ENCODE measurements at places on chromosomes 5 and 9. TPM values are rescaled to one million over a fixed set of nuclear protein-coding genes. Genes with fewer than 3 reads are reported as not detected.

- H3K4me1 ChIP-seq = peaks cover 3% of the 10 kb centered on the region
- H3K4me3 ChIP-seq = no peak overlapping the region
- H3K27ac ChIP-seq = no peak overlapping the region
- no peak for DNase-seq
Measured at GRCh38 chr9:32603914-32604852, 31.2 kb upstream of the NDUFB6 start.

DNA sequence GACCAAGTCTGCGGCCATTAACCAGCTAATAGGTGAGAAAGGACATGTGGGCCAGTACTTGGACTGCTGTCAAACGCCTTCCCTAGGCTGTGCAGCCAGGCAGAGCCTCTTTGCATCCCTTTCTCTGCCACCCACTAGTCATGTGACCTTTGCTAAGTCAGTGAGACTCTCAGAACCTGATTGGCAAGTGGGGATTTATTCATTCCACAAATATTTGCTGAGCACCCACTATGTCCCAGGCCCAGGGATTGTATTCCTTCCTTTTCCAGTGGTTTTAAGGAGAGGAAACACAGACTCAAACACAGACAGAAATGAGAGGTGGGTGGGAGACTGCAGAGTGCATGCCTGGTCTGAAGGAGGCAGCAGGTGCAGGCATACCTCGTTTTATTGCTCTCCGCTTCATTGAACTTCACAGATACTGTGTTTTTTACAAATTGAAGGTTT is 71.6 kb upstream of the GALNT10 start:
- no peak for DNase-seq
- no peak overlapping the region for H3K27ac ChIP-seq
- no peaks in the 10 kb centered on the region for H3K36me3 ChIP-seq
- no peaks in the 10 kb centered on the region for H3K27me3 ChIP-seq
- no peaks in the 10 kb centered on the region for H3K4me1 ChIP-seq

DNA sequence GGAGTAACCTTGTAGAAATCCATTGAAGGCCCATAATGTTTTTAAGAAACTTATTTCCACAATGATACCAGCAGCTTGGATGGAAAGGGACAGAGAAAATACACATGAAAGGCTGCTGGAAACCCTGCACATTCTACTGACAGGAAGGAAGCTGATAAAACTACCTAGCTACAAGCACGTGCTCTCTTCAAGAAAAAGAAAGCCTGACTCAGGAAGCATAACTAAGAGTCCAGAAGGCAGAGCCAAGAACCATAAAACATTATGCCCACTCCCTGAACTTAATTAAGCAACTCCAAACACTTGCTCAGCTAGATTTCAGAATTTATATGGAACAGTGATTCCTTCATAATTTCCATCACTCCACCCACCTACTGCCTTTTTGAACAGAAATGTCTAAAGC is 430.8 kb downstream of the SEMA5A start:
- DNase-seq = no peak
- H3K27me3 ChIP-seq = no peaks in the 10 kb centered on the region
- H3K4me3 ChIP-seq = no peak overlapping the region
- H3K27ac ChIP-seq = no peak overlapping the region

DNA sequence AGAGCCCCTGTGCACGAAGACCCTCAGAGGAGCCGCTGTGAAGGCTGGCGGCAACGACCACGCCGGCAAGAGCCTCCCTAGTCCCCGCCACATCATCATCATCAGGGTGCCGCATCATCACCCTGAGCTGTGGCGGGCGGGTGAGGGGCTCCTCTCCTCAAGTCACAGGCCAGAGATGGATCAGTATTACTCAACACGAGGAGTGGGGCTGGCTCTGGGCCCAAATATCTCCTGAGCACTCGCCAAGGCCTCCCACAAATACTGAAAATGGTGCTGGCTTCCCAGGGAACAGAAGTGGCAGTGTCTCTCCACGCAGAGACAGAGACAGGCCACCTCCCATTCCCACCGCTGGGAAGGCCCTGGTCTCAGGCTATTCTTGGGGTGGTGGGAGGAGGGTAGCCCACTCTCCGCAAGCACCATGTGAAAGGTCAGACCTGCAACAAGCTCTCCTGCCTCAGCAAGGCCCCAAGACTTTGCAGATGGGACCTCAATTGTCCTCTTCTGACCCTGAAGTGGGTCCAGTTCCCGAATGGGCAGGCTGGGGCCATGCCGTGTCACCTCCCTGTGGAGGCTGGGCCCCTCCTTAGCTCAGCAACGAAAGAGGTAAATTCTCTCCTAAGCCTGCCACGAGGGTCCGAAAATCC is 39.3 kb upstream of the ZNF354A start:
- DNase-seq = no peak
- no peaks in the 10 kb centered on the region for H3K27me3 ChIP-seq
- H3K4me1 ChIP-seq = no peaks in the 10 kb centered on the region
- no peaks in the 10 kb centered on the region for H3K36me3 ChIP-seq
- H3K4me3 ChIP-seq = no peak overlapping the region

DNA sequence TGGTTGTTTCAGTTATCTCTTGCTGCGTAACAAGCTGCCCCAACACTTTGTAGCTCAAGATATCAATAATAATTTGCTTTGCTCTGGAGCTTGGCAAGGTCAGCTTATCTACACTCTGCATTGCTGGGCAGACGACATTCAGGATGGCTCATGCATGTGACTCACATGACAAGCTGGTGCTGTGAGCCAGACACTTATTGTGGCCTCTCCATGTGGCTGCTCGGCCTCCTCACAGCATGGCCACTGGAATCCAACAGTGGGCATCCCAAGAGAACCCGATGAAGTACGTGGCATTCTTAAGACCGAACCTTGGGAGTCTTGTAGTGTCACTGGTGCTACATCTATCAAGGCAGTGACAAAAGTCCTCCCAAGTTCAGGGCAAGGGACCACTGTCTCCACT is 94.2 kb upstream of the MVB12B start:
- no peaks in the 10 kb centered on the region for H3K4me1 ChIP-seq
- H3K27ac ChIP-seq = no peak overlapping the region
- no peak overlapping the region for H3K4me3 ChIP-seq

DNA sequence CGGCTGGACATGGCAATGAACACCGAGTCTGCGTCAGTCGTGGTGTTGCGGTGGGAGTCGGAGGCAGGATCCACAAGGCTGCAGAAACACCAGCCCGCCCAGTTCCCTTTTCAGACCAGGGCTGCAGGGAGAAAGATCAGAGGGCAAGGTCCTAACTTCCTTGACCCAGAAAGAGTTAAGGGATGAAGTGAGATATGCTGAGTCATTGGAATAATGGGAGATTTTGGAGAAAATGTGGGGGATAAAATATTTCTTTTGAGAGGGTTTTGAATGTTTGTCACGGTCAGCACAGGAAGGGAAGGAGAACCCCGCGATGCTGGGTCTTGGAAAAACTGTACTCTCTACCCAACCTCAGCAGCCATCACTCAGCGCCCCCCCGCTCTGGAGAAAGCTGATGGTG is 416.0 kb downstream of the ICE1 start:
- no peak for DNase-seq
- no peaks in the 10 kb centered on the region for H3K4me1 ChIP-seq
- H3K27me3 ChIP-seq = no peaks in the 10 kb centered on the region
- no peak overlapping the region for H3K27ac ChIP-seq
- H3K4me3 ChIP-seq = no peak overlapping the region
- H3K36me3 ChIP-seq = no peaks in the 10 kb centered on the region

DNA sequence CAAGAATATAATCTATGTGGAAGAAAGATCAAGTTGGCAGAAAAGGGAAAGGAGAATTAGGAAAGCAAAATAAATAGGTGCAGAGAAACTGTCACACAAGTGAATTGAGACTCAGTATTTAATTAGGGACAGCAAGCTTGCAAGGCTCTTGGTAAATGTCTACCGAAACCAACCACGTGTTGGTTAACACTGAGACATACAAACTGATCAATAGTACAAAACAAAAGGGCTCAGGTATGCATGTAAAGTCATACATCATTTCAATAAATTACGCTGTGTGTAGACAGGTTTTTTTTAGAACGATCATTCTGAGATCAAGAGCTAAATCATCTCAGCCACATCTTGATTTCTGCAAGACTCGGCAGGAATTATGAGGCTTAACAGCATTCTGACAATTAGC is 225.4 kb downstream of the EBF1 start:
- H3K36me3 ChIP-seq = no peaks in the 10 kb centered on the region
- H3K4me1 ChIP-seq = peaks cover 48% of the 10 kb centered on the region
- H3K27me3 ChIP-seq = no peaks in the 10 kb centered on the region
- H3K27ac ChIP-seq = peak overlapping the region; percentile 9

DNA sequence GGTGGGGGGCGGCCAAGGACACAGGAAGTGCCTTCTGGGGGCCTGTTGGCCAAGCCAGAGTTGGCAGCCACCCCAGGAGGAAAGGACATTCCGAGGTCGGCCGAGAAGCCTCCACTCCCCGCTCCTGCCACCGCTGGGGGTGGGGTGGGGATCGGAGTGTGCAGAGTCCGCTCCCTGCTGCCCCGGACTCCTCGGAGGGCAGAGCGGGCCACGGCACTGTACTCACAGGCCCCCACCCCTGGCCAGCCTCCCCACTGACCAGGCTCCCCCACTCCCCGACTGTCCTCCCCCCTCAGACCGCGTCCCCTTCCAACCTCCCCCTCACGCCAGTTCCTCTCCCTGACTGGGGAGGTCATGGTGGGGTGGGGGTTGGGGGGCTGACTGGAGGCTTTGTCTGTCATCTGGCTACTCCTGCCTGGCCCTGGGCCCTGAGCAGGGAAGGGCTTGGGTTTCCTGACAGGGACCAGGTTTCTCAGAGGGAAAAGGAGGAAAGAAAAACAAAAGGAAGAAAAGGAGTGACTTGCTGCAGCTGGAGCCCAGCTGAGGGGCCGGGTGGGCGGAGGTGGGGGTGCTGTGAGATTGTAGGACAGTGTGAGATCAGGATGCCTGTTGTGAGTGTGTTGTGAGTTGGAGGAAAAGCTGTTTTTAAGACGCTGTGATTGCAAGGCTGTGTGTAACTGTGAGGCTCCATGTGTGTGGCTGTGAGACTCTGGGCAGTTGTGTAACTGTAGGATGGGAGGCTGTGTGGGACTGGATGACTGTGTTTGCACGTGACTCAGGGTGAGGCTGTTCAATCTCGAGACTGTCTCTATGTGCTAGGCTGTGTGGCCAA is 29.7 kb downstream of the CNTFR start:
- DNase-seq = no peak
- no peaks in the 10 kb centered on the region for H3K27me3 ChIP-seq
- H3K36me3 ChIP-seq = no peaks in the 10 kb centered on the region
- H3K4me3 ChIP-seq = no peak overlapping the region
- H3K27ac ChIP-seq = no peak overlapping the region
- H3K4me1 ChIP-seq = no peaks in the 10 kb centered on the region

DNA sequence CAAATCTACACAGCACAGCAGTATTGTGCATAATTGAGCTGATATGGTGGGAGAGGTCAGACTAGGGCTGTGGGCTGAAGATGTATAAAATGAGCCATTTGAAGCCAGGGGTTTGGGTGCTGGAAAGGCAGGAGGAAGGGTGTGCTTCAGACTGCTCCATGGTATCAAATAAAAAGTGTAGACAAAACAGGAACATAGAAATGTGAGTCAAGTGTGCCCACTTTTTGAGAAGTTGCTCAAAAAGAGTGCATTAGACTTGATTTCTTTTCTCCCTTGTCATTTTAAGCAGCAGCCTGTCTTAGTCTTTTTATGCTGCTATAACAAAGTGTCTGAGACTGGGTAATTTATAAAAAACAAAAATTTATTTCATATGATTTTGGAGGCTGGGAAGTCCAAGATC is 55.8 kb upstream of the ZFAND5 start:
- H3K4me1 ChIP-seq = no peaks in the 10 kb centered on the region
- H3K27me3 ChIP-seq = no peaks in the 10 kb centered on the region
- H3K27ac ChIP-seq = no peak overlapping the region
- H3K4me3 ChIP-seq = no peak overlapping the region
- H3K36me3 ChIP-seq = no peaks in the 10 kb centered on the region

GRCh38 chr9:35562895-35563780 is 41.9 kb upstream of the TESK1 start:
- no peak overlapping the region for H3K27ac ChIP-seq
- peaks cover 6% of the 10 kb centered on the region for H3K4me1 ChIP-seq
- DNase-seq = no peak
- H3K4me3 ChIP-seq = no peak overlapping the region
- no peaks in the 10 kb centered on the region for H3K36me3 ChIP-seq
- no peaks in the 10 kb centered on the region for H3K27me3 ChIP-seq

DNA sequence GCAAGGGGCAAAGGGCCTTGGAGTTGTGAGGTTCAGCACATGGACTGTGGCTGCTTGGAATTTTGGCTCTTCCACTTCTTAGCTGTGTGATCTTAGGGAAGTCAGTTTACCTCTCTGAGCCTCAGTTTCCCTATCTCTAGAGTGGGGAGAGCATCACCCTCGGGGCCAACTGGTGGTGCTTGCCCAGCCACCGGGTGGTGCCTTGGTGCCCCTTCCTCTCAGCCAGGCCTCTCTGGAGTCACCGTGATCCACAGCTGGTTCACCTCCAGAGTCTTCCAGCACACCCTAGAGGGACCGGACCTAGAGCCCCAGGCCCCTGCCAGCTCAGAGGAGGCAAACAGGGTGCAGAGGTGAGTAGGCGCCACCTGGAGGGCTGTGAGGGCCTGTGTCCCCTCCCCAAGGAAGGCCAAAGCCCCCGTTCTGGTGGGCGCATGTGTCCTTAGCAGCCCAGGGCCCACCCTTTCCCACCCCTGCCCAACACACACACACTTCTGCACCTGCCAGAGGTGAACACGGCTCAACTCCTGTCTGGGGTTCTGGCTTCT is 7.7 kb downstream of the ADGRD2 start:
- no peak overlapping the region for H3K27ac ChIP-seq
- no peaks in the 10 kb centered on the region for H3K4me1 ChIP-seq
- DNase-seq = no peak
- H3K36me3 ChIP-seq = no peaks in the 10 kb centered on the region
- H3K27me3 ChIP-seq = no peaks in the 10 kb centered on the region
- H3K4me3 ChIP-seq = no peak overlapping the region

- DNase-seq = no peak
- no peak overlapping the region for H3K27ac ChIP-seq
Measured at GRCh38 chr9:36956908-36957307, 77.2 kb downstream of the PAX5 start.

DNA sequence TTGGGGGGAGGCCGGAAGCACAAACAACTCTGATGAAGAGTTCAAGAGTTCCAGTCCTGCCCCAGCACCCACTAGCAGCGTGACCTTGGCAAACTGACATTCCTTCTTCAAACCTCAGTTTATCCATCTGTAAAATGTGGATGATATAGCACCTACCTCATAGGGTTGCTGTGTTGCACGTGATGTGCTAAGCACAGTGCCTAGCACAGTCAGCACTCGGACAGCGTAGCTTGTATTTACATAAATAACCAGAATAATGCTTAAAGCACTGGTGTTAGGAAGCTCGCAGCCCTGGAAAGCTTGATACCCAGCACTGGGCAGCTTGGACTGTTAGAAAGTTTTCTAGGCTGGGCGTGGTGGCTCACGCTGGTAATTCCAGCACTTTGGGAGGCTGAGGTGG is 5.1 kb downstream of the PKN3 start:
- H3K36me3 ChIP-seq = no peaks in the 10 kb centered on the region
- H3K27me3 ChIP-seq = no peaks in the 10 kb centered on the region
- no peak for DNase-seq
- H3K4me1 ChIP-seq = no peaks in the 10 kb centered on the region

- H3K27me3 ChIP-seq = no peaks in the 10 kb centered on the region
- no peaks in the 10 kb centered on the region for H3K36me3 ChIP-seq
- H3K27ac ChIP-seq = no peak overlapping the region
- H3K4me1 ChIP-seq = no peaks in the 10 kb centered on the region
- no peak overlapping the region for H3K4me3 ChIP-seq
Measured at GRCh38 chr5:10665799-10666198, 95.2 kb downstream of the DAP start.

Gene CAAP1
- 27.5 TPM for polyA plus RNA-seq

Gene RGS3
- polyA plus RNA-seq = 23.2 TPM

Gene ACTBL2
- not detected for polyA plus RNA-seq

Gene CDO1
- polyA plus RNA-seq = 0.10 TPM

Gene GDNF
- polyA plus RNA-seq = not detected

Gene CCDC152
- polyA plus RNA-seq = 22.5 TPM
